ENCODE measurements at places on chromosomes 4 and X. TPM values are rescaled to one million over a fixed set of nuclear protein-coding genes. Genes with fewer than 3 reads are reported as not detected.

- no peak overlapping the region for H3K4me3 ChIP-seq
- H3K36me3 ChIP-seq, result no peaks in the 10 kb centered on the region
- H3K27me3 ChIP-seq, result no peaks in the 10 kb centered on the region
- no peak for DNase-seq
- H3K27ac ChIP-seq, result no peak overlapping the region
- no peaks in the 10 kb centered on the region for H3K4me1 ChIP-seq
Measured at GRCh38 chrX:107894038-107894437, 68.4 kb downstream of the MID2 start.

- H3K4me1 ChIP-seq, result no peaks in the 10 kb centered on the region
- H3K27me3 ChIP-seq, result no peaks in the 10 kb centered on the region
- no peak overlapping the region for H3K27ac ChIP-seq
- H3K36me3 ChIP-seq, result no peaks in the 10 kb centered on the region
- DNase-seq, result no peak
- no peak overlapping the region for H3K4me3 ChIP-seq
Measured at GRCh38 chrX:26414534-26414933, 198.6 kb downstream of the MAGEB5 start.

The NUDT9 gene
- total RNA-seq, result 13.2 TPM

DNA sequence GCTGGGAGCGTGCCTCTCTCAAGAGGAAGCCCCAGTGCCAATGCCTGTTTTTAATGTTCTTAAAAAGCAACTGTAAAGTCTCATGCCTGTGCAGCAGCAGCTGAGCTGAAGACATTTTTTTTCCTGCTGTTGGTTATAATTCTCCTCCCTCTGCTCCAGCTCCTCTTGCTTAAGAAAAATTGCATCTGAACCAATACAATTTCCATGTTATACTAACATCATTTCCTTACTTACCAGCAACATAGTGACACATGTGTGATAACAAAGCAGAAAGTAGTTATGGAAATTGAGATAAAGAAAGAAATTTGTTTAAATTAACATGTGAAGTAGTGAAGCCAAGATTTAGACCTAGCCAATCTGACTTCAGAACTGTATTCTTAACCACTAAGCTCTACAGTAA is 101.4 kb downstream of the TBC1D19 start:
- H3K27ac ChIP-seq, result no peak overlapping the region
- H3K27me3 ChIP-seq, result no peaks in the 10 kb centered on the region
- no peaks in the 10 kb centered on the region for H3K4me1 ChIP-seq
- peaks cover 5% of the 10 kb centered on the region for H3K36me3 ChIP-seq

- no peak overlapping the region for H3K27ac ChIP-seq
- no peaks in the 10 kb centered on the region for H3K27me3 ChIP-seq
- no peaks in the 10 kb centered on the region for H3K4me1 ChIP-seq
- no peaks in the 10 kb centered on the region for H3K36me3 ChIP-seq
Measured at GRCh38 chr4:19879330-19879729, 372.4 kb upstream of the SLIT2 start.

The HTT gene
- total RNA-seq, result 50.1 TPM

- H3K4me3 ChIP-seq, result peak within 1 kb of the TSS; percentile 60
- H3K27ac ChIP-seq, result peak within 1 kb of the TSS; percentile 42
- H3K27me3 ChIP-seq, result no peaks in the 10 kb centered on the region
- H3K4me1 ChIP-seq, result peaks cover 16% of the 10 kb centered on the region
- no peaks in the 10 kb centered on the region for H3K36me3 ChIP-seq
- peak; percentile 71 for DNase-seq
Measured at GRCh38 chr4:89307446-89308160, at the start of gene GPRIN3. TSS of gene GPRIN3 (minus strand) at chr4:89307800. CDS start at chr4:89250110, 57,690 bp downstream.

DNA sequence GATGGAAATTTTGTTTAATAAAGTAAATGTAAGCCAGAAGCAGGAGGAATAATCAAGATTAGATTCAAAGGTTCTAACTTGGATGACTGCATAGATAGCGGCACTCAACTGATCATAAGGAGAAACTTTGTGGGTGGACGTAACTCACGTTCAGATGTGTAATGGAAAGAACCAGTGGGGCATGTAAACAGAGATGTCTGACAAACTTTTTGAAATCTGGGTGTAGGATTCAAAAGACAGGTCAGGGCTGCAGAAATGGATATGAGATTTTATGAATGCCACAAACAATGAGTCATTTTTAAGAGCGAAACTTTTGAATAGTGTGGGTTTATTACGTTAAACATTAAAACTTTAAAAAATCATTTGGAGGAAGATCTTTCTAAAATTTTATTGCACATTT is 375.6 kb downstream of the GBA3 start:
- DNase-seq, result no peak
- no peaks in the 10 kb centered on the region for H3K27me3 ChIP-seq
- H3K4me1 ChIP-seq, result no peaks in the 10 kb centered on the region
- no peaks in the 10 kb centered on the region for H3K36me3 ChIP-seq
- no peak overlapping the region for H3K4me3 ChIP-seq

GRCh38 chrX:6962006-6962355 is 185.5 kb upstream of the STS start:
- no peak overlapping the region for H3K4me3 ChIP-seq
- no peaks in the 10 kb centered on the region for H3K36me3 ChIP-seq
- no peak overlapping the region for H3K27ac ChIP-seq

The NUDT10 gene
- 2.8 TPM for total RNA-seq

- DNase-seq, result no peak
- H3K4me1 ChIP-seq, result no peaks in the 10 kb centered on the region
- H3K4me3 ChIP-seq, result no peak overlapping the region
- H3K36me3 ChIP-seq, result no peaks in the 10 kb centered on the region
- no peak overlapping the region for H3K27ac ChIP-seq
Measured at GRCh38 chr4:110840221-110840654, 217.4 kb upstream of the PITX2 start.

The SMARCA1 gene
- total RNA-seq, result 18.8 TPM

GRCh38 chr4:182280436-182281111 is 37.4 kb downstream of the TENM3 start:
- no peak overlapping the region for H3K27ac ChIP-seq
- no peak for DNase-seq
- H3K36me3 ChIP-seq, result no peaks in the 10 kb centered on the region
- no peaks in the 10 kb centered on the region for H3K27me3 ChIP-seq
- no peak overlapping the region for H3K4me3 ChIP-seq

DNA sequence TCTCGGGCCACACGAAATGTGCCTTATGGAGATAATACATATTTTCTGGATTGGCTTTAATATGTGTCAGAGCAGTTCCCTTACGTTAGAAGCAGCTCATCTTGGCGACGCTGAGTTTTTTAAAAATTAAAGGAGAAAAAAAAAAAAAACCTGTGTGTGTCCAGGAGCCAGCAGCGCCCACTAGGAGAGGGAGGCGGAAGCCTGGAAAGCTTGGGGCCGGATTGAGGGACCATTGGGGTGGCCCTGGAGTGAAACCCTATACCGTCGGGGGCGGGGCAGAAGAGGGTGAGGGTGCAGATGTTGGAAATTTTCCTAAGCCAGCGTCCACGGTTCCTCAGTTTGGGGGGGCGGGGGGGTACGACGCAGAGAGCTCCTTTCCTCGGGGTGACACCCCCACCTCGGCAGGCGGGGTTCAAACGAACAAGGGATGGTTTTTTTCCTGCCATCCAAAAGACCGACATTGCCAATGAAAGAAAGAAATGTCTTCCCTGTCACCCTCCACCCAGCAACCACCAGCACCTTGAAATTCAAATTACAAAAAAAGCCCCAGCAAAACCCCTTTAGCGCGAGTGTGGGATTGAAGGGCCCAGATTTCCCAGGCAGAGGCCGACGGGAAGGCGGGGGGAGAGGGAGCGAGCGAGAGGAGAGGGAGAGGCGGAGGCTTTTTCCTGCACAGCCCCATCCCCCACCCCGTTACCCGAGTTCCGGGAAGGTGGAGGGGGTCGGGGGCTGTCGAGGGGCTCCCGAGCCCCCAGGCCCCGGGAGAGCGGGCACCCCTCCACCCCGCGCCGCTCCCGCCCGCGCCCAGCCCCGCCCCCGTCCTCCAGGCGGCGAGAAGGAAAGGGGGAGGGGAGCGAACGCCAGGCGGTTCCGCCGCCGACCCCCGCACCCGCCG is 859 bp downstream of the SMARCA1 start:
- peak; percentile 63 for DNase-seq
- H3K36me3 ChIP-seq, result no peaks in the 10 kb centered on the region
- no peaks in the 10 kb centered on the region for H3K27me3 ChIP-seq
- H3K4me1 ChIP-seq, result peaks cover 8% of the 10 kb centered on the region
- H3K4me3 ChIP-seq, result peak overlapping the region; percentile 64

The CPE gene
- 33.3 TPM for total RNA-seq

The GABRG1 gene
- total RNA-seq, result not detected

The SMIM14 gene
- 65.0 TPM for total RNA-seq

The VEGFC gene
- 2.3 TPM for total RNA-seq

The RHOXF2 gene
- not detected for total RNA-seq

DNA sequence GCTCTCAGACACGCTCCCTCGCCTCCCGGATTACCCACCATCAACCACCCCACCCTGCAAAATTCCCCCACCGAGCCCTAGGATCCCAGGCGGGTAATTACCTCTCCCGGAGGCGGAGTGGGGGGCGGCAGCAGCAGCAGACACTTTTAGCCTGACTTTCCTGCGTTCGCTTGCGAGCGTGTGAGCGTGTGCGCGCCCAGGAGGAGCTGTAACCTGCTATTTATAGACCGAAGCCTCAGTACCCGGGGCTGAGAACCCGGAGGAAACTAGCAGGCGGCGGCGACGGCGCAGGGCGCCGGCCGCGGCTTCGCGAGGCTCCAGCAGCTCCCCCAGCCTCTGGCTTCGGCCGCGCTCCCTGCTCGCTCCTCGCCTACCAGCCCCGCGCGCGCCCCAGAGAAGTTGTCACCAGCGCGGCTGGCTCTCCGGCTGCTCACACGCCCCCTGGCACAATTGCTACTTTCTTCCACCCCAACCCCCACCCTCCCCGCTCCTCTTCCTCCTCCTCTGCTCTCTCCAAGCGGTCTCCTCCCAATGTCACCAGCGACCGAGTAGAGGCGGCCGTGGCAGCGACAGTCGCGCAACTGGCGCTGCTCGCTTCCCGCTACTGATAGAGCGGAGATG is at the start of gene INPP4B:
TSS of gene INPP4B (minus strand) at position 194 of the 621 bp plus-strand sequence.
- H3K4me1 ChIP-seq, result peaks cover 21% of the 10 kb centered on the region
- no peaks in the 10 kb centered on the region for H3K36me3 ChIP-seq
- H3K4me3 ChIP-seq, result peak within 1 kb of the TSS; percentile 69
- peaks cover 22% of the 10 kb centered on the region for H3K27me3 ChIP-seq
- DNase-seq, result no peak

DNA sequence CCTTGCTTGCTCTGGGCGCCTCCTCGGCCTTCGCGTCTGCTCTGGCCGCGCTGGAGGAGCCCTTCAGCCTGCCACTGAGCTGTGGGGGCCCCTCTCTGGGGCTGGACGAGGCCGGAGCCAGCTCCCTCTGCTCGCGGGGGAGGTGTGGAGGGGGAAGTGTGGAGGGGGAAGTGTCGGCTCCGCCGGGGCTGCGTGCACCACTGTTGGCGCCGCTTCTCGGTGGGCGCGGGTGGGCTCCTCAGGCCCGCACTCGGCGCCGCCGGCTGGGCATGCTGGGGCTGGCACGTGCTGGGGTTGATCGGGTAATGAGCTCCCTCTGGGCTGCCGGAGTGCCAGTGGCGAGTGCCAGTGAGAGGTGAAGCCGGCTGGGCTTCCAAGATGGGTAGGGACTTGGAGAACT is 116.7 kb downstream of the CPXCR1 start:
- no peak overlapping the region for H3K4me3 ChIP-seq
- no peaks in the 10 kb centered on the region for H3K27me3 ChIP-seq
- no peak for DNase-seq

DNA sequence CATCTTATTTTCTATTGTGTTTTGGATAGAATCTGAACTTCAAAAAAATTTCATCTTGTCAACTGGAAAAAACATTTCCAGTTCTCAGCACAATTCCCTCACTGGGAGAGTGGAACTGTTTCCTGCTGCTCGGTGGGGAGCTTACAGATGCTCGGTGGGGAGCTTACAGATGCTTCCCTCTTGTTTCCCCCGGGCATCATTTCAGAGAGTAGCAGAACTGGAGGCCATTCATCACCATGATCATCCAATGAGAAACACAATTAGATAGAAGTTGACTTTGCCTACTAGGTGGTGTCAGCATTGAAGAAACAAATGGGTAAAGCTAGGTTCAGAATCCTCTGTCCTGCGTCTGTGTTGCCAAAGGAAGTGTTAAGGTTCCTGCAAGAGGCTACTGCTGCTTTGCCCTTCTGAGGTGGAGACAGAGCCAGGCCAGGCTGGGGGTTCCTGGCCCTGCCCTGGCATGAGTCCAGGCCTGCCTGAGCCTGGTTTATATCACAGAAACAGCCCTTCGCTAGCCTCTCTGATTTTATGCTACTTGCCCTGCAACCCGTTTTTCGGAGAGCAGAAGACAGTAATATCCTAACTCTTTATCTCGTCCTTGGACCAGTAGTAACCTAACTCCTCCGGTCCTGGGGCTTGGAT is 70.6 kb downstream of the TAPT1 start:
- no peaks in the 10 kb centered on the region for H3K27me3 ChIP-seq
- H3K27ac ChIP-seq, result no peak overlapping the region

The TMSB15A gene
- not detected for total RNA-seq

The PLAC8 gene
- total RNA-seq, result not detected

The AFP gene
- total RNA-seq, result not detected

The IDS gene
- total RNA-seq, result 97.7 TPM

The DMP1 gene
- total RNA-seq, result not detected

The SMARCA5 gene
- total RNA-seq, result 25.8 TPM

- H3K36me3 ChIP-seq, result peaks cover 25% of the 10 kb centered on the region
- H3K27me3 ChIP-seq, result no peaks in the 10 kb centered on the region
- no peak for DNase-seq
Measured at GRCh38 chr4:147942729-147943128, 210.8 kb downstream of the ARHGAP10 start.

The PIR gene
- total RNA-seq, result 4.4 TPM

The DCAF16 gene
- 45.1 TPM for total RNA-seq

GRCh38 chr4:62342346-62342745 is 1142.2 kb downstream of the ADGRL3 start:
- H3K27ac ChIP-seq, result no peak overlapping the region
- no peak for DNase-seq
- H3K27me3 ChIP-seq, result no peaks in the 10 kb centered on the region
- no peaks in the 10 kb centered on the region for H3K36me3 ChIP-seq
- no peaks in the 10 kb centered on the region for H3K4me1 ChIP-seq
- H3K4me3 ChIP-seq, result no peak overlapping the region

- H3K4me3 ChIP-seq, result no peak overlapping the region
- H3K27me3 ChIP-seq, result no peaks in the 10 kb centered on the region
Measured at GRCh38 chr4:77154761-77155499, 2.1 kb upstream of the CCNG2 start.

DNA sequence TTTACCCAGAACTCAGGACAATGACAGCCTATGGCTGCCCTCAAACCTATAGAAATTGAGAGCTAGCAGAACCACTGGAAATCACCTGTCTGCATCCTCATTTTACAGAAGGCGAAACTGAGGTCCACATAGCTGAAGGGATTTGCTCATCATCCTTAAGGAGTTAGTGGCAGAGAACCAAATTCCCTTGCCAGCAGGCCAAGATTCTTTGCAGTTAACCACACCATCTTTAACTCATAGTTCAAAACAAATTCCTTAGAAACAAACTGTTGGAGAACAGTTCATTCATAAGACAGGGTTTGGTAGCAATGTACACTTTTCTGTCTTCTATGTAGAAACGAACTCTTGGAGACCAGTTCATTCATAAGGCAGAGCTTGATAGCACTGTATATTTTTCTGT is 37.9 kb upstream of the RAP2C start:
- H3K4me1 ChIP-seq, result no peaks in the 10 kb centered on the region
- no peak overlapping the region for H3K4me3 ChIP-seq
- no peaks in the 10 kb centered on the region for H3K27me3 ChIP-seq
- no peak for DNase-seq
- H3K27ac ChIP-seq, result no peak overlapping the region

The FRAS1 gene
- total RNA-seq, result 24.9 TPM

The GUCY1B1 gene
- 3.0 TPM for total RNA-seq

All from suprapubic skin (tissue), 4 donors.